ENCODE measurements at places on chromosomes 6 and 20.
A peak's percentile ranks its signal among the peaks of the same experiment; 100 is the strongest.

- DNase-seq = peak; percentile 96
These were observed 151.9 kb downstream of the CDKAL1 start for GRCh38 chr6:20686142-20686541.

DNA sequence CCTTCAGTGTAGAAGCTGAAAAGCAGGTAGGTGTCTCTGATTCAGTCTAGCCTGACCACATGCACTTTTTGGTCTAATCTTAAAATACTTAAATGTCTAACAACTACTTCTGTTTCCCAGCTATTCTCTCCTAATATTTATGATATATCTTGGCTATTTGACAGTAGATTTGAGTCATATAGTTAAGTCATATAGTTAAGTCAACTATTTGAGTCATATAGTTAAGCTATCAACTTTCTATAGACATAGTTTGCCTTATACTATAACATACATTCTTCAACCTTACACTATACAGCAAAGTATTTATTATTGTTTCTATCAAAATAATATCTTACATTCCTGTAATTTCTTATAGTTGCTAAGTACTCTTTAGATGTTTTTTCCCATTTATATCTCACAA lies 110.9 kb downstream of the GMDS start:
- DNase-seq = no peak

GRCh38 chr6:48869595-48869994 lies 593.5 kb downstream of the MMUT start:
- DNase-seq = no peak

DNA sequence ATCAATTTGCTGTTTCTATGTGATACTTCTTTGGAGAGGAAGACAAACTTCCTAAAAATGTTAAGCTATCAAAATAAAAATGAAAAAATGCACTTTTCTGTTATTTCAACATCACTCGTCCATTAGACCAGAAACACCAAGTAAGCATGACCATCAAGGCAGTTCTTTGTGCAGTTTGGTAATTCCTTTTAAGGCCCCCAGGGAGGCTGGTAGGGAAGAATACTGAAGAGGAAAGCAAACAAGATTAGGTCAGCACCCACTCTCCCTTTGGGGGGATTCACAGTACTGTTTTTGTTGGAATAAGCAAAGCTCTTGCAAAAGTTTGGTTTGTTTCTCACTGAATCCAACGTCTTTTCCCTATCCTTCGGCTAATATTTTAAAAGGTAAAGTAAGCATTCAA lies 206.8 kb upstream of the SLC35B3 start:
- no peak for DNase-seq

GRCh38 chr6:8627085-8627861 lies 191.9 kb upstream of the SLC35B3 start:
- no peak for DNase-seq

GRCh38 chr6:157984686-157985225 lies 3.1 kb downstream of the SYNJ2 start:
- no peak for DNase-seq

DNA sequence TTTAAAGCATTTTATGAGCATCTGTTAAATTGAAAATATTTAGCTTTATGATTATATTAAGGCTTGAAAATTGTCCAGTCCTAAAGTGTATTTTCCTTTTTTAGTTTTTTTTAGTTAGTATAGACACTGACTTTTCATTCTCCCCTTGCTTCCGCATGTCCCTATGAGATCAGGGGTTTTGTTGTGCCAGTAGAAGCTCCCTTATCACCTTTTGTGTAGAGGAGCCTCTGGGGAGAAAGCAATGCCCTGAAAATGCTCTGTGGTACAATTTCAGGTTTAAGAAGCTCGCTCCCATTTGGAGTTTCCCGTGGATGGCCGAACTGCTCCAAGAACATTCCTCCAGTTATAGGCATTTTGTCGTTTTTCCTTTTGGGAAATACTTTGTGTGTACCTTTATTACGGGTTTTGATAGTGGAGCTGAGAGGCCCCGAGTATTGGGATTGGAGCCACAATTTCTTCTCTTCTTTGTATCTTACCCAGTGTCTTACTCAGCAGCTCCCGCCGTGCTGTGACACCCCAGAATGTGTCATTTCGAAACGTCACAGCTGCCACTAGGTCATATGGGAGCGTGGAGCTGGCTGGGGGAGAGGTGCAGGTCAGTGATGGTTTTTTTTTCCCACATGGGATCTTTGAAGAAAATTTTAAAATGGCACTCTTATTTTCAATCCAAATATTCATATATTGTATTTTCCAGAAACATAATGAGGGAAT lies 49.9 kb downstream of the RPRD1B start:
- no peak for DNase-seq

DNA sequence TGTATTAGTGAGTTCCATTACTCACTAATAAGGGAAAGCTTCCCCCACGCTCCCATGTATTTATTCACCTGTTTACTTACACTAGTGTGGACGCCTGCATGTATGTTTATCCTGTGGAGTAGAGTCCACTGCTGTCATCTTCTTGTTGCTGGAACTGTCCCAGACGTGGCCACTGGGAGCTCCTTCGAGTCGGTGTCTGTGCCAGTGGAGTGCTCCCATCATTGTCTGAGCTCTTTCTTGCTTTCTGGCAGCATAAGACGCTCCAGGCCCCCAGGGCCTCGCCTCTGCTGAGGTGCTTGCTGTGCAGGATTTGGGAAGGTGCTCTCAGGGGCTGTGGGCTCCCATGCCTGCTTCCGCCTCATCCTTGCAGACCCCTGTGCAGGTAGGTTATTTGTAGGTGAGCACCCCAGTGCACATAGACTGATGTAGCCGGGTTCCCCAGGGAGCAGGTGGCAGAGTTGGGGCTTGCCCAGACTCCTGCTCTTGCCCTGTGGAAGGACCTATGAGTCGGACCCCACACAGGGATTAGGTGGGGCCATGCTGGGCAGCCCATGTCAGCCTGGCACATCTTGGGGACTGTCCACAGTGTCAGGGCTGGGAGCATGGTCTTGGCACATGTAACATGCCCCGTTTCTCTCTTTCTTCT lies 16.6 kb downstream of the PHACTR3 start:
- DNase-seq = no peak

DNA sequence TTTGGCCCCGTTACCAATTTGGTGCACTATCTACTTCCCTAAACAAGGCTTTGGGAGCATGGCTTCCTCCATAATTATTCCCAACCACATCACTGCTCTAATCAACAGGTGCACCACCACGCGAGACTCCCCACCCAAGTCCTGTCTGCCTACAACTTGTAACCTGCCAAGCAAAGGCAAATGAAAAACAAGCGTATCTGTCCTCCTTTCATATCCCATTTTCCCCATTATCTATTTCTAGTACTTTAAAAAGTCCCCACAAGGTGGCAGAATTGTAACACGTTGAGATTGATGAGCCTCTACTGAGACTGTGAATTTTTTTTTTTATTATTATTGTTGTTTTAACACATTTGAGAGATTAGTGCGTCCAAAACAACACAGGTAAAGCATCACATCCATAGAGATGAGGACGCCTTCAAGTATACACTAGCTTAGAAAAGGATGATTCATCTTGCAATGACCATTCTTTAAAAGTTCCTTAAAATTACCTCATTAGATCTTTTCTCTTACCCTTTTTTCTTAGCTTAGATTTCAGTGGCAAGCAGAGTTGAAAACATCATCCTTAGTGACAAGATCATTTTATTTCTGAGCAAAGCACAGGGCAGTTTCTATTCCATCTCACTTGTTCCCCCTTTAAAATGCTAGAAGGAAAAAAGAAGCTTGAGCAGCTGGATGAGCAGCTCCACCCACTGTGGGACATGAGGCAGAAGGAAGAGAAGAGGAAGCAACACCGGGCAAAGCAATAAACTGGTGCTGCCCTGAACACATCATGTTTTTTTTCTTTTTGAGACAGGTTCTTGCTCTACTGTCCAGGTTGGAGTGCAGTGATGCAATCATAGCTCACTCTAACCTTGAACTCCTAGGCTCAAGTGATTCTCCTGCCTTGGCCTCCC lies 210.8 kb downstream of the ARHGAP18 start:
- DNase-seq = peak; percentile 55

DNA sequence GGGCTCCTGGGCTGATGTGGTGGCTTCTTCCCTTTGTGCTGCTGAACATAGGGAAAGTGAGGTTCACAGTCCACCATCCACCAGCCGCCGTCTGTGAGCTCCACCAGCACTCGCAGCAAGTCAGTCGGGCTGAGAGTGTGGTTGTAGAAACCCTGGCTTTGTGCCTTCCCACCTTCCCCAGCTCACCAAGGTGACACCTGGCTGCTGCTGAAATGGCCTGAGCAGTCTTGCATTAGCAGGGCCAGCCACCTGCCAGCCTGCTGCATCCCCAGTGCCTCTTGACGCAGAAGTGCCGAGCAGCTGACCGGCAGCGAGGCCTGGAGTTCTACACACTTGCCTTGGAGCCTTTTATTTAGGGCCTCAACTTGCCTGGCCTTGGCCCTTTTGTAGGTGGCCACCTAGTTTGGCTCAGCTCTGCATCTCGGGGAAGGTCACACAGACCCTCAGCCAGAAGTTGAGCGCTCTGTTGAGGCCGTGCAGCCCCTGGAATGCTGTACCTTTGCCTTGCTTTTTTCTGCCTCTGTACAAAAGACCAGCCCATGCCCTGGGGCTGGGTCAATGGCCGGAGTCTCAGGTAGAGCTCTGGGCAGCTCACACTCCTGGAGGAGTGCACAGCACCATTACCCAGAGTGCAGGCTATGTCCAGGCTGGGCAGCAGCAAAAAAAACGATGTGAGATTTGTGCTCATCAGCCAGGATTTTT lies 76.5 kb downstream of the PTPN1 start:
- peak; percentile 22 for DNase-seq

- no peak for DNase-seq
These were observed at the start of gene ZNF311 for GRCh38 chr6:29005183-29005885. TSS of gene ZNF311 (minus strand) at chr6:29005315. CDS start at chr6:29003954, 1,361 bp downstream.

DNA sequence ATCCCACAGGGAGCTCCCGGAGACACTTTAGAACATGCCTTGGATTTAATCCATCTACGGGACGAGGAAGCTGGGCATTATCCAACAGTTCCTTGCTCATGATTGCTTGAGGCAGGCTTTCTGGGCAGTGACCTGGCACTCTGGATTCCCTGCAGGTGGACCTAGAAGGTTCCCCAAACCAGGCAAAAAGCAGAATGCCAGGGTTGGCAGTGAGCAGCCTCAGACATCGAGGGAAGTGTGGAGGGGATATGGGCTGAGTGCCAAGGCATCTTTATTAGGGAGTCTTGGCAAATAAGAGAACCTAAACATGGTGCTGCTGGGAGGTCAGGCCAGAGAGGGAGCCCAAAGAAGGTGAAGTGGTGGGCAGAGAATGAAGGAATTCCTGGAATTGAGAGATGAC lies 158.5 kb downstream of the CD83 start:
- DNase-seq = peak; percentile 11

DNA sequence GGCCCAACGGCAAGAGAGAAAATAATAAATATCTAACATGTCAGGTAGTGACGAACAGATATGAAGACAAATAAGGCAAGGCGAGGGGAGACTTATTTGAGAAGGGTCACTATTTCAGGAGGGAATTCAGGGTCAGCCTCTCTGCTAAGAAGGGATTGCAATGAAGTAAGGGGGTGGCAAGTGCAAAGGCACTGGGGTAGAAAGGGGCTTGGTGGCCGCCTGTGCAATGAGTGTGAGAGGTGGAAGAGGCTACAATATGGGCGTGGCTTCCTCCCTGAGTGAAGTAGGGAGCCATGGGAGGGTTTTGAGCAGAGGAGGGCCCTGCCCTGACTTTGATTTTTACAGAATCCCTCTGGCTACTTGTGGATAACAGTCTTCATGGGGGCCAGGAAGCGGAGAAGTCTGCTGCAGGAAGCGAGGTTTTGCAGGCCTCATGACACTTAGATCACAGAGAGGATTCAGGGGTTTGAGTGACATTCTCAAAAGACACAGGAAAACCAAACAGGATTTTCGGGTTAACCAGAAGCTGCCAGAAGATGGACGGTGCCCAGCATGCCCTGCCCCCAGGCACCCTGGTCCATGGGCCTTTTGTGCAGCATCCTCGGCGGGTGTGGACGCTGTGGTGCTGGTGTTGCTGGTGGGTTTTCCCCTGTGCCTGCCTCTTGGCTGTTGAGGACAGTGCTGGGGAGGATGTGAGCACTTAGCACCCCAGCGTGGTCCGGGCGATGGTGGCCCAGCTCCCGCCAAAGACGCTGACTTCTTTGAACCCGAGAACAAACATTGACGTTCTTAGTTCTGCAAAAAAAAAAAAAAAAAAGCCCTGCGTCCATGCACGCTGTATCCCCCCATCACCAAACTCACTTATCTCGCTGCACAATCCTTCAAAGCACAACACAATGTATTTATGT lies 124.2 kb upstream of the PTPN1 start:
- DNase-seq = no peak

DNA sequence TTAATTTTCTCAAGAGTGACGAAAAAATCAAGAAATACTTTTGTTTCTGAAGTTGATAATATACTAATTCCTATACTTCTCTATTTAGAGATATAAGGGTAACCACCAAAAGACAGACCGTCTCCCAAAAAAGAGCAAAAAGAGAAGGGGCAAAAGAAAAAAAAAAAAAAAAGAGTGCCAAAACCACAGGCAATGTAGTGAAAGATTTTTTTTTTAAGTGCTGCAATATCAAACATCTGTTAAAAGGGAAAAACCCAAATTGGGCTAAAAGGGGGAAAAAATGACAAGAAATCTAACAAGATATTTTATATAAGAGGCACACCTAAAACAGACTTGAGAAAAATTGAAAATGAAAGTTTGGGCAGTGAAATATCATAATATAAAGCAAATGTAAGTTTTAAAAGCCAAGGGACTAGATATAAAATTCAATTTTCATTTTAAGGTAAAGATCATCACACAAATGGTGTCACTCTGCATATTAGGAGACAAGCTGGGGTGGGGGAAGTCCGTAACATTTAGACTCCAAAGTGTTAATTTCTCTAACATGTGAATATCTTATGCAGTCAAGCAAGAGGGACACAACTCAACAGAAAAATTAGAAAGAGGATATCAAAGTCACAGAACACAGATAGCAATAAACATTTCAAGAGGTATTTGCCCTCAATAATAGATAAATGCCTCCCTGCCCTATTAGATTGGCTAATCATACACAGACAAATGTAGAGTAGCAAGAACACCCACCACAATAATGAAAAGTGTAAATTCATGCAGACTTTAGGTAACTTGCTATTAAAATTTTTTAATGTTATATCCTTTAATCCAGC lies 9.1 kb downstream of the C6orf52 start:
- no peak for DNase-seq

DNA sequence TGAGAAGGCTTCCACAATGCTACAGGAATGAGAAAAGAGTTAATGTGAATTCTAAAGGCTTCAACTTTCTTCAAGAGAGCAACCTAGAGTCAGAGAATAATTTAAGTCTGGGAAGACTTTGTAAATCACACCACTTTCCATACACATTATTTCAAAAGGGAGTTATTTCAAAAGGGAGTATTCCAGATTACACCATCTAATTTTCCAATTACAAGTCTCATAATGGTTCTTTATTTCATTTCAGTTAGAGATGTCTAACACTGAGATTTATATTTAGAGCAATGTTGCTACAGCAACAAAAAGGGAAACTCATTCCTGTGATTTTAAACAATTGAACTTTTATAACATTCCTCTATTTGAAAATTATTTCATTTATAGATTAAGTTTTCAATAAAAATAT lies 98.8 kb upstream of the DST start:
- no peak for DNase-seq

- no peak for DNase-seq
These were observed 256.8 kb downstream of the QKI start for GRCh38 chr6:163671355-163671754.

GRCh38 chr6:25956226-25956625 lies 6.4 kb upstream of the TRIM38 start:
- no peak for DNase-seq

GRCh38 chr20:58149437-58150091 lies 78.9 kb downstream of the ANKRD60 start:
- DNase-seq = no peak

- peak; percentile 32 for DNase-seq
These were observed 1008.4 kb downstream of the PHF3 start for GRCh38 chr6:64644024-64644423.

- DNase-seq = no peak
These were observed 236.0 kb downstream of the TBXT start for GRCh38 chr6:165931675-165932074.
